Cerebellar nuclear complex (tissue), 1 donor: ENCODE measurements at places on chromosomes 6 and 20.

DNA sequence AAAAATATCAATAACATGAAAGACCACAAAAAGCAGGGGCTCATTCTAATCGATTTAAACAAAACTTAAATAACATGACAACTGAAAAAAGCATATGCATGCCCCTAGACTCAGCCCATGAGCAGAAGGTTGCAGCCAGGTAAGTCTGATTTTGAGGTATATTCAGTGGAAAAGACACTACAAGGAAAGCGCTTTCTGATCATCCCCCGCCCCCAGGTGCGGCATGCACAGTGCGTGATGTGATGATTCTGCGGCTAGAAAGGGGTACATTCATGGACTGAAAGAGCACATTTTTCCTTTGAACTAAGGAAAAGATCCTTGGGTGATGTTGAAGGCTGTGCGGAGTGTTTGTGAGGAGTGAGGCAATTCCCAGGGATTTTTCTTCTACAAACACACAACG is 16.9 kb upstream of the FOXC1 start:
- no peak for DNase-seq

- DNase-seq: no peak
Measured at GRCh38 chr20:20827992-20828597, 115.7 kb upstream of the RALGAPA2 start.

DNA sequence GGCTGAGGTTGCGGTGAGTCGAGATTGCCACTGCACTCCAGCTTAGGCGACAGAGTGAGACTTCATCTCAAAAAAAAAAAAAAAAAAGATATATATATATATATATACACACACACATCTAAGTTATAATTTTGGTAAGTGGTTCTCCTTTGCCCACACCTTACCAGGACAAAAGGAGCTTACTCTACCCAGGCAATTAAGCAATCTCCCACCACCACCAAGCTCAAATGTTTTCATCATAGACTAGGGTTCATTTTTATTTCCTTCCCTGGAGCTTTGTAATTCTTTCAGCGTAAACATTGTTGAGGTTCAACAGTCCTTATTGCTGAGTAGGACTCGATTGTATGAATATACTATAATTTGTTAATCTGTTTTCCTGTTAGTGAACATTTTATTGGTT is 23.5 kb downstream of the AMD1 start:
- DNase-seq: no peak

DNA sequence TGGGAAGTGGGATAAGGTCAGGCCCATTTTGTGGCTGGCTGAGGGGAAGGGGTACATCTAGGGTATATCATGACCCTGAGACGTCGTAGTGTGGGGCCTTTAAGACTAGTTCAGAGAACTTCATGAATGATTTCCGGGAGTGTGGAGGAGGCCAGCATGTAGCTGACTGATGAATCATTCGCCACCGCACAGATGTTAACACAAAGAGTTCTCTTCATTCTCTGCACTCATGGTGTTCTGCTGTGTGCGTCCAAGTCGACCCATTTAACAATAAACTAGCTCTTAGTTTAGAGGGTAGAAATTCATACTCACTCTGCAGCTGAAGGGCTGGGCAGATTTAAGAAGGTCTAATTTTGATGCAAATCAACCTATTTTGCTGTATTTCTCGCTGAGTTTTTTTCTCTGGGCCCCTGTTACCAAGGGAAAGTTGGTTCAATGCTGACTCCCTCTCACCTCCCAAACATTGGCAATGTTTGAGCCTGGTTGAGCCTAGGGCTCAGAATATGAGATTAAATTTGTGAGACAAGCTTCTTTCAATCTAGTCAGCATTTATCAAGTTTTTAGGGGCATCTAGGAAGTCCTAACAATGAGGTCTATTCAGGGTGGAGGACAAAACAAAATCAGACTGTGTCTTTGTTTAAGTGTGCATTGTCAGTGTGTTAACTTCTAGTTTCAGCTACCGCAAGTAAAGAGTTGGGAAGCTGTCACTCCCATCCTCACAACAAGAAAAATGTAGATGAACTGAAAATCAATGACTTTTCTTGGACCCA is 106.8 kb upstream of the CBLN4 start:
- no peak for DNase-seq

DNA sequence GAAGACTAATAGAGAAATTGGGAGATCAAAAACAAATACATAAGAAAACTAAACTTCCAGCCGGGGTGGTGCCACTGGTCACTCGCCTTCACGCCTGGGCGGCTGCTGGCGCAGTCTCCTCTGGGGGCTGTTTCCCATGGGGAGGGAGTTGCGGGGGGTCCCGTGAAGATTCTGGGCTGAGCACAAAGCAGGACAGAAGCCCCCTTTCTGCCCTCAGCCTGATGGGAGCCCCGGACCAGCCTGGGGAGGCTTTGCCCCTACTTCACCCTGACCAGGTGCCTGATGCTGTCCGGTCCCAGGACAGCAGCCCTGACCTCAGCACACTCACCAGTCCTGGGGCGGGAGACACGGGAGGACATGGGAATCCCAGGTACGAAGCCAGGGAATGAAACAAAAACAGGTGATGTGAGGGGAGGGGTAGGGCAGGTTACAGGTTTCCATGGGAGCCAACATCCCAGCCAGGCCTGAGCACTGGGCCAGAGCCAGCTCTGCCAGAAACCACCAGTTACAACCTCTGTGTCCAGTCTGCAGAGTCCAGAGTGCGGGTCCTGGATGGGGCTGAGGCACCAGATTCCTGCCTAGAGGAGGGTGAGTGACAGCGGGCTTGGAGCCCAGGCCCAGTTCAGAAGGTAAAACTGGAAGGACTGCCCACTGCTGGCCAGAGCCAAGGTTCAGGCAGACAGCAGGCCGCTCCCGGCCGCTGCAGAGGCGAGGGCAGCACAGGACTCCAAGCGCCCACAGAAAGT is 326.4 kb downstream of the TAF4 start:
- no peak for DNase-seq

GRCh38 chr20:50704971-50705370 is 13.6 kb upstream of the RIPOR3 start:
- DNase-seq: no peak

DNA sequence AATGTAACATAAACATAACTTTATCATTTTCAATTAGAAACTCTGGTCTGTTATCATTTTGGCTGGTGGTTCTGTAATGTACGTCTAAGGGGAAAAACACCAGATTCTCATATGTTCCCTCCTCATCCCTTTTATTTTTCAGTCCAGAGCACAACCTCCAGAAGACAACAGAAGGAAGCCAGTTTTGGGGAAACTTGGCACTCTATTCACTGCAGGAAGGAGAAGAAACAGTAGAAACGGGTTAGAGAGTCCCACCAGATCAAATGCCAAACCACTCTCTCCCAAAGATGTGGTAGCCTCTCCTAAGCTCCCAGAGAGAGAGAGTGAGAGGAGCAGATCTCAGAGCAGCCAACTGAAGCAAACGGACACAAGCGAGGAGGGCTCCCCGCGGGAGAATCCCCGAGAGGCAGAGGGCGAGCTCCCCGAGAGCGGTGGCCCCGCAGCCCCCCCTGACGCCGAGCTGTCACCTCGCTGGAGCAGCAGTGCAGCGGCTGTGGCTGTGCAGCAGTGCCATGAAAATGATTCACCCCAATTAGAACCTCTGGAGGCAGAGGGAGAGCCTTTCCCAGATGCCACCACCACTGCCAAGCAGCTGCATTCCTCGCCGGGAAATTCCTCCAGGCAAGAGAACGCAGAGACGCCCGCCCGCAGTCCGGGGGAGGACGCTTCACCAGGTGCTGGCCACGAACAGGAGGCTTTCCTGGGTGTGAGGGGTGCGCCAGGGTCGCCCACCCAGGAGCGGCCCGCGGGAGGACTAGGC is 117.8 kb downstream of the RTN4IP1 start:
- DNase-seq: no peak

DNA sequence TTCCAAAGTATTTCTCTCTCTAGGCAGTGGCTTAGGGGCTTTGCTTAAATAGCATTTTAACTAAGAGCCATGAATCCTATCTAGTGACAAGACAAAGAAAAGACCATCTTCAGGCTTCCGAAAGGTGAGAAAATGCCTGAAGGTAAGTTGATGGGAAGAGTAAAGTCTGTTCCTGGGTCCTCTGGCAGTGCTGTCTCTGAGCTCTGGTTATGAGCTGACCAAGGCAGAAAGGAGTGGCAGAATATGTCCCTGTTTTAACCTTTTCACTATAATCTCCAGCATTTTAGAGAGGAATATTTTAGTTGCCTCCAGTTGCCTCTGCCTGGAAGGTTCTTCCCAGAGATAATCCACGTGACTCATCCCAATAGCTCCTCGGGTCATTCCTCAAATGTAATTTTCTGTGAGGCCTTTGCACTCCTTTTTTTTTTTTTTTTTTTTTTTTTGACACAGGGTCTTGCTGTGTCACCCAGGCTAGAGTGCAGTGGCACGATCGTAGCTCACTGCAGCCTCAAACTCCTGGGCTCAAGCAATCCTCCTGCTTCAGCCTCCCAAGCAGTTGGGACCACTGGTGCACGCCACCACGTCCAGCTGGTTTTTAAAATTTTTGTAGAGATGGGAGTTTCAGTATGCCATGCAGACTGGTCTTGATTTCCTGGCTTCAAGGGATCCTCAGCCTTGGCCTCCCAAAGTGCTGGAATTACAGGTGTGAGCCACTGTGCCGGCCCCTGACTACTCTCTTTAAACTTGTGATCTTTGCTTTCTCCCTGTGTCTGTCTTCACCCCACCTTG is 3.7 kb upstream of the ARMH2 start:
- no peak for DNase-seq

- no peak for DNase-seq
Measured at GRCh38 chr6:34129753-34130152, 16.1 kb downstream of the GRM4 start.

- DNase-seq: no peak
Measured at GRCh38 chr20:60249436-60249835, 291.2 kb downstream of the CDH26 start.

- no peak for DNase-seq
Measured at GRCh38 chr6:157144859-157145568, 178.3 kb downstream of the TMEM242 start.

DNA sequence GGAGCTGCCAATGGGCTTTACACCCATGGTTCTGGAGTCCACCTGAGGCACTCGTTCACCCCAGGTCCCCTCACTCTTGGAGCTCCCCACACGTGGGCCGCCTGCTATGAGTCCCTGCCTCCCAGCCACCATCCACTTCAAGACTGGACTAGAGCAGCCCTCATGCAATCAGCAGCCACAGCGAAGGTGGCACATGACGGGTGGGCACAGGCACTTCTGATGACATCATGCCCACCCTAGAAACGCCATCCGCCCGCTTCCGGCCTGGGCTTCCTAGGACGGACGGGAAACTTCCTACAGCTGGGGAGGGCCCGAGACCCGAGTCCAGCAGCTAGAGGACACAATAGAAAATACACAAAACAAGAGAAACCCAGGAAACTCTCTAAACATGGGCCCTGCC is 85.5 kb downstream of the PDE10A start:
- no peak for DNase-seq
